ENCODE measurements at places on chromosomes 16 and 17. TPM values are rescaled to one million over a fixed set of nuclear protein-coding genes. Genes with fewer than 3 reads are reported as not detected.
A peak's percentile ranks its signal among the peaks of the same experiment; 100 is the strongest.

- no peak for DNase-seq
Observed at GRCh38 chr17:1241929-1242328, 28.3 kb upstream of the BHLHA9 start.

The CBFA2T3 gene
- 1.2 TPM for total RNA-seq

DNA sequence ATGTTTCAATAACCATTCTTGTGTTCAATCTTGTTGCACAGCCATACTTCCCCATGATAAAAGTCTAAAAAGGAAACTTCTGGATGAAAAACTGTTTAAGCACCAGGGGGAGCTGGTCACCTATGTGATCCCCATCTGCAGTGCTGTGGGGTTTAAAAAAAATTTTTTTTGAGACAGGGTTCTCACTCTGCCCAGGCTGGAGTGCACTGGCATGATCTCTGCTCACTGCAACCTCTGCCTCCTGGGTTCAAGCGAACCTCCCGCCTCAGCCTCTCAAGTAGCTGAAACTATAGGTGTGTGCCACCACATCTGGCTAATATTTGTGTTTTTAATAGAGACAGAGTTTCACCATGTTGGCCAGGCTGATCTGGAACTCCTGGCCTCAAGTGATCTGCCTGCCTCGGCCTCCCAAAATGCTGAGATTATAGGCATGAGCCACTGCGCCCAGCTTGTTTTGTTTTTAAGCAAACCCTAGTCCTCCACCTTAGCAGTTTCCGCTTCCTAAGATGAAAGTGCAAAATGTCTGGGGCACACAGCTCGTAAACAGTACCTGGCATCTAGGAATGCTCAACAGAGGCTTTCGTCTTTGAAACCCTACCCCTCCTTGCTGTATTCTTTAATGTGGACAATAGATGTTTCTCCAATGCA is 25.4 kb downstream of the DNAJA2 start:
- DNase-seq = peak; percentile 73

The CTRB2 gene
- total RNA-seq = not detected

GRCh38 chr17:73292031-73292531 is 19.7 kb downstream of the CDC42EP4 start:
- DNase-seq = no peak

GRCh38 chr16:68426347-68426652 is 22.0 kb downstream of the SMPD3 start:
- no peak for DNase-seq

GRCh38 chr17:80737106-80738019 is 192.7 kb downstream of the RPTOR start:
- DNase-seq = no peak

The CCL17 gene
- not detected for total RNA-seq

- DNase-seq = no peak
Observed at GRCh38 chr16:57773019-57773418, 29.3 kb downstream of the KIFC3 start.

DNA sequence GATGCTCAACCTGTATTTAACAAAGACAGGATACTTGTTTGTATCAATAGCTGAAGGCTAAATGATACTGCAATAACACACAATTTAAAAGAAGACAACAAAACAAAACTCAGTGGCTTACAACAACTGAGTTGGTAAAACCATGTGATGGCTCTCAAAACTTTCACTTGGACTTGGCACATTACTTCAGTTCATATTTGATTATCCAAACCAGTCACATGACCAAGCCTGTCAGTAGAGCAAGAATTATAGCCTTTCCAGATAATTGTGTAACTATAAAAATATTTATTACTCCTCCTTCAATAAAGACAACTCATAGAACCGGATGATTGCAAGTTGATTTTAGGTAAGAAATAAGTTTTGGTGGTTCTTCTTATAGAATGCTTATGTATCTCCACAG is 56.8 kb downstream of the NQO1 start:
- no peak for DNase-seq

The SP6 gene
- total RNA-seq = 0.22 TPM

DNA sequence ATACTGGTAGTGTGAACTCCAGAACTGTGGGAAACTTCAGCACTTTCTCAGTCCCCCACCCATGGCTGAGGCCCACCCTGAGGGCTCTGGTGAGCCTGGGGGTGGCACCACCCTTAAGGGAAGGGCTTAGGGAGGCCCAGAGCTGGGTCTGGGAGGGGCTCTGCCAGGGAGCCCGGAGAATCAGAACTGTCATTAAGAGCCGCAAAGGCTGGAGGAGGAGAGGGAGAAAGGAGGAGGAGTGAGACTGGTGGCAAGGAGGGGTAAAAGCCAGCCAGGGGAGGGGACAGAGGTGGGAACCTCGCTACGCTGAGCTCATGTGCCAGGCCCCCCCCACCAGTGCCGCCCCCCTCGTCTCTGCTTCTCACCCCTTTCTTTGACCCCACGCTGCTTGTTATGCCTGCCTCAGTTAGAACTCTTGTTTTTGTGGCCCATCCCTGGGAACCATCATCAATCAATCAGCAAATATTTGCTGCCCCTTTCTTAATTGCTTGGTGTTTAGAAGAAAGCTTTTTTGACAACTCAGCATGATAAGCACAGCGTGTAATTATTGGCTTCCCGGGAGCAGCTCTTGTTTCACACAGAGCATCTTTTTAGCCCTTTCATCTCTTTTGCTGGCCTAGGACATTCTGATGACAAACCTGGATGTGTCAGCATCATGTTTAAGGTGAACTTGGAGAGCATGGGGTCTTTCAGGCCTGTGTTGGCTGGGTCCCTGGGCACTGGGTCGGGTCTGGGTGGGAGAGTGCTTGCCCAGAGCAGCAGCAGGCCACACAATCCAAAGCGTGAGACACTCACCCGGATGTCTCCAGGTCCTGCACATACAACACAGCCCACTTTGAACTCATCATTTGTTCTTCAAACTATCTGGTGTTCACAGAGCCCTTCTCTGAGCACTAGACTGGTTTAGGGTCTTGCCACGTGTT is 77.7 kb downstream of the NETO2 start:
- no peak for DNase-seq

Data from spinal cord (tissue), 10 donors.